ENCODE measurements at places on chromosomes 3 and 15.

- no peak for DNase-seq
Observed at GRCh38 chr3:129624347-129625071, 18.0 kb upstream of the PLXND1 start.

DNA sequence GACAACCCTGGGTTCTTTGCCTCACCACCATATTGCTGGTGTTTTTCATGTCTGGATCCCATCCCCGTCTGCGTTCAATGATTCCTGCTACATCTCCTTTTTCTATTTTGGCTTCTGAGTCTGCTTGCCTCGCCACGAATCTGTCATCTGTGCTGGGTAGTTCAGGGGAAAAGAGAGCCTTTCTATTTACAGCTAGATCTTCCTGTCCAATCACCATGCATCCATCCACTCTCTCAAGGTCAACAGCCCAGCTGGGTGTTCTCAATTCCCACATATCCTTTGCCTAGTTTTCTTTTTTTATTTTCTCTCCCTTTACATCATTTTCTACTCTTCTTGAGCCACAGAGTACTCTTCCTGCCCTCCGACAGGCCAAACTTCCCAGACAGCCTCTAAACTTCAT lies 104.8 kb upstream of the RAD18 start:
- no peak for DNase-seq

DNA sequence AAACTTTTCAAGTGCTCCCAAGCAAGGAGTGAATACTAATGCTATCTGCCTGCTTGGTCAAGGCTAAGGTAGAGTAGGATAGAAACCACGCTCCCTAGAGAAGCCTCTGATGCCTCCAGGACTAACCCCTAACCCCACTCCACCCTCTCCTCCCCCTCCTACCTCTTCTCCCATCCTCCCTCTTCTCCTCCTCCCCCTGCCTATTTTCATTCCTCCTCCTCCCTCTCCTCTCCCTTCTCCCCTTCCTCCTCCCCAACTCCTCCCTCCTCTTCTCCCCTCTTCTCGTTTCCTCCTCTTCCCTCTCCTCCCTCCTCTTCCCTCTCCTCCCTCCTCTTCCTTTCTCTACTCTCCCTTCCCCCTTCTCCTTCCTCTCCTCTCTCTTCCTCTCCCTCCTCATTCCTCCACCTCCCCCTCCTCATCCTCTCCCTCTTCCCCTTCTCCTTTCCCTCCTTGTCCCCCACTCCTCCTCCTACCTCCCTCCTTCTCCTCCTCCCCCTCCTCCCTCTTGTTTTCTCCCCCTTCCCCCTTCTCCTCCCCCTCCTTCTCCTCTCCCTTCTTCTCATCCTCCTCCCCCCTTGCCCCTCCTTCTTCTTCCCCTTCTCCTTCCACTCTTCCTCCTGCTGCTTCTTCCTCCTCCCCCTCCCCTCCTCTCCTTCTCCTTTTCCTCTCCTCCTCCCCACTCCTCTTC lies 12.8 kb upstream of the MEX3B start:
- no peak for DNase-seq

DNA sequence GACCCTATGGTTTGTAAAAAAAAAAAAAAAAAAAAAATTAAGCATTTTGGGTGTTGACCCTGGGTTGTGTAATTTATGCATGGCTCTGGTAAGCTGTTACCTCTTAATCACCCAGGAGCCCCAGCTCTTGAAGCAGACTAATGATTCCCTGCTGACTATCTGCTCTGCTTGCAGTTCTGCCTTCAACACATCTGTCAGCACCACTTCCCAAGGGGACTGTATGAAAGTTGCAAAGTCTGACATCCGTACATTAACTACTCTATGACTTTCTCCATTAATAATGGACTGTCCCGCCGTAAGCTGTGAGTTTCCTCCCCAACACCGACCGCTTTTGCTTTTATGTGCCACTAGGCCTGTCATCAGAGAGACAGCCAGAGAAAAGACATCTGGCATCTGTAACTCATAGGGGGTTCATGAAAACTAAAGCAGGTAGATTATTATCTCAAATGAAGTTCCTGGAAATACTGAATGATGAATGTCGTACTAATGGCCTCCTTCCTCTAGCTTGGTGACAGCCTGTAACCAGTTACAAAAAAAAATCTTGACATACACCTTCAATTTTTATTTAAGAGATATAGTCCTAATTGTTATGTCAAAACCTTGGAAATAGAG lies 271.5 kb downstream of the IL5RA start:
- no peak for DNase-seq

- no peak for DNase-seq
Observed at GRCh38 chr15:39393575-39394335, 187.1 kb upstream of the THBS1 start.

DNA sequence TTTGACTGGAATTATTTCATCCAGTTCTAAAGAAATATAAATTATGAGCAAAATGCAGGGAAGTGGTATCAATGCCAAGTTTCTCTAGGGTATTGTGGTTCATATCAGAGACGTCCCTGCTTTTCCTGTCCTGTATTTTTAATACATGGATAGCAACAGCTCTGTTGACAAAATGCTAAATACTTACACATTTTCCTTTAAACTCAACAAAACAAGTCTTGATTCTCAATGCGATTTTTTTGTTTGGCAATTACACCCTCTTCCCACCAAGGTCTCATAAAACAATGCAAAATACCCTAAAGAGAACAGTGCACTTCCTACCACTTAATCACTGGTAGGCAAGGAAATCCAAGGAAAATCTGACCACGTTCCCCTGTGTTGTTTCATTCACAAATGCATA lies 120.0 kb downstream of the DUT start:
- no peak for DNase-seq

DNA sequence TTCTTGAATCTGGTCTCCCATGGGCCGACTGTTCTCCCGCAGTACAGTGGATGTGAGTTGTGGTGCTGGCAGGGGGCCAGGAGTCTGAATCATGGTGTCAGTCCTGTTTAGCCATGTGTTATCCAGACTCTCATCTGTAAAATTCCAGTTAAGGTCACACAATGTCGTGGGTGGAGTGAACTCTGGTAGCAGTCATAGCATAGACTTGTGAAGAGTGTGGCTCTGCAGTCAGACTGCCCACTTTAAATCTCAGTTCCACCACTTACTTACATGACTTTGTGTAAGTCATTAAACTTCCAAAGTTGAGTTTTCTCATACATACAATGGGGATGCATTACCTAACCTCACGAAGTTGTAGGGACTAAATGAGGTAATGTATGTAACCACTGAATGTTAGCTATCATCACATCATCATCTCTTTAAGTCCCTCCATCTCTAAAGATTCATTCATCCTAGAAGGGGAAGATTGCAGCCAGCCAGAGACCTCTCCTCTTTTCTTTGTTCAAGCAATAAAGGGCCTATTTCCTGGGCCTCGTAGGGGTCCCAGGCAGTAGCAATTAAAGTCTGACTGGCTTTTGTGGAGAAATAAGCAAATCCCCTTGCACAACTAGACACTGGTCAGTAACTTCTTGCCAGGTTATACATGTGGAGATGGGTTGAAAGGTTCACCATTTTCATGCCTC lies 93.9 kb downstream of the PCCB start:
- DNase-seq: no peak

- DNase-seq: no peak
Observed at GRCh38 chr15:71800835-71801745, 9.3 kb upstream of the NR2E3 start.

GRCh38 chr3:127321371-127321770 lies 33.5 kb upstream of the PRR20G start:
- DNase-seq: no peak

GRCh38 chr15:62141643-62142588 lies 23.2 kb downstream of the C2CD4B start:
- no peak for DNase-seq

DNA sequence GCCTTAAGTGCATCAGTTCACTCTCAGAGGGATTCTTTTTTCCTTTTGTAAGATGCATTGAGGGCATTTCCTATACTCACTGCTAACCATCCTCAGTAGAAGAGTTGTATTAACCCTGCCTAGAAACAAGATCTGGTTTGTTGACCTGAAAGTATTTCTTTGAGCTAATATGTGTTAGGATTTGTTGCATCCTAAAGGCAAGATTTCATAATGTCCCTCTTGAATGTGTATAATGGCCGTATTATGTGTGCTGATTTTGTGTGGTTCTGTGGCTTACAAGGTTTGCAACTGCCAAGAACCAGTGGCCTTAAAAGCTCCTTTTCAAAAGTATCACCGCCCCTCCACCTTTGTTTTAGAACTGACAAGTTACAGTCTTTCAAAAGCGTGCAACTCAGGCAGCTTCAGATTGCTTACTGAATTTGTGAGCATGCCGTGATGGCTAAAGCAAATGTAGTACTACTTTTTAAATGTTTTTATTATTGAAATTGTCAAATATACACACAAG lies 182.0 kb upstream of the BHLHE40 start:
- DNase-seq: no peak

DNA sequence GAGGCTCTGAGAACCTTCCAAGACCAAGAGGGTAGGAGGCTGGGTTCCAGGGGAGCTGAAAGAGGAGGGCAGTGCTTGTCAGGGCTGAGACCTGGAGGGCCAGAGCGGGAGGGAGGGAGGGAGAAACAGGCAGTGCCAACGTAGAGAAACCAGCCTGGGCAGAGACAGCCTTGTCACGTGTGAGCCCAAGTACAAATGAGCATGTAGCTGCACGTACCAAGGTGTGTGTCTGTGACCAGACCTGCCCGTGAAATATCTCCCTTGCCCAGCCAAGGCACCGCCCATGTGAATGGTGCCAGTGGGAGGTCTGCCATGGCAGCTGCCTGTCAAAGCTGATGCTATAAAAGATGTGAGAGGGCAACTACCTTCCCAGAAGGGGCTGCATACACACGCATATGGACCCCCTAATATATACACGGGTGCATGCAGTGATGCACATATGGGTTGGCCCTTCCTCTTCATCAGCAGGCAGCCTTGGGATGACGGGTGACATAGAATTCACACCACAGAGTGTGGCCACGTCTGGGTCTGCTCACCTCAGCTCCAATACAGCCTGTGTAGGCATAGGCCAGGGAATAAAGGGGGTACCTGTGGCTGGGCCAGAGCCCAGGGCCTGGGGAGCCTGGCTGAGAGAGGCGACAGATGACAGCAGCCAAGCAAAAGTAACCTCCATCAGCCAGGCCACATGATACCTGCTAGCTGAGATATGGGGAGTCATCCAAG lies 7.8 kb upstream of the CTDSPL start:
- no peak for DNase-seq

GRCh38 chr3:124858275-124858674 lies 28.9 kb downstream of the ITGB5 start:
- DNase-seq: no peak

GRCh38 chr15:63474810-63475316 lies 29.5 kb upstream of the USP3 start:
- DNase-seq: no peak

- DNase-seq: no peak
Observed at GRCh38 chr15:86630946-86631345, 551.3 kb downstream of the AGBL1 start.

DNA sequence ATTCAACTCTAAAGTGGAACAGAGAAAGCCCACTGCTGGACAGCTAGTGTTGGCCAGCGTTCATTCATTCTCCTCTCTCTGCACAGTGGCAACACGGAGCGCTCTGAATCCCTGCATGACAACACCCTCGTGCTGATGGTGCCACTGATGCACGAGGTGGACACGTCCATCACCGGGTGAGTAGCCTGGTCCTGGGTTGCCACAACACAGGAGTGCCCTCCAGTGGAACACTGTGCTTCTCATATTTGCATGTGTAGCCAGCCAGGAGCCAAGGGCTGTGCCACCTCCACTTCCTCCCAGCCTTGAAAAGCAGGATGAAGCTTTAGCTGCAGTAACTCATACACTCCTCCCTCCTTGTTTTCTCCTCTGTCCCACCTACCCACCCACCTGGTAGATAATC lies 120.0 kb upstream of the CTDSPL start:
- DNase-seq: no peak

DNA sequence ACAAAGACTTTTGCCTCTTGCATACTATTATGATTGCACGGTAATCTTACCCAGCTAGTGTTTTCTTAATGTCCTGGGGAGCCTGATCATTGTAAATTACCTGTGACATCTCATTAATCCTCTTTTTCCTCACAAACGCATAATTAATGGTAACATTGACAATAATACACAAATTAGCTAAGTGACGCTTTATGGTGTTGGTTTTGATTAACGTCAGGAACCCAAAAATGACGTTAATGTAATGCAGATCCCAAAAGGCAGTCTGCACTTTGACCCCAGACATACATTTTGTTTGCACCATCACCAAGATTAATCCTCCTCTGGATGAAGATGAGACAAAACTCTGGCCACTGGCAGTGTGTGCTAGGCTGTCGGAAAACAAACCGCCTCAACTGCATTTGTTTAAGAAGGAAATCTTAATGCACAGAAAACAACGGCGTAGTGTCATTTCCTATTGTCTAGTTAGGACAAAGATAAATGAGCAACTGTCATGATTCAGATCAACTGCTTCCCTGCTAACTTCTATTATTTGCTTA lies 83.9 kb upstream of the CDIN1 start:
- no peak for DNase-seq

- no peak for DNase-seq
Observed at GRCh38 chr15:59335207-59335786, 37.4 kb downstream of the MYO1E start.

- no peak for DNase-seq
Observed at GRCh38 chr15:67188551-67189218, 65.8 kb downstream of the AAGAB start.

DNA sequence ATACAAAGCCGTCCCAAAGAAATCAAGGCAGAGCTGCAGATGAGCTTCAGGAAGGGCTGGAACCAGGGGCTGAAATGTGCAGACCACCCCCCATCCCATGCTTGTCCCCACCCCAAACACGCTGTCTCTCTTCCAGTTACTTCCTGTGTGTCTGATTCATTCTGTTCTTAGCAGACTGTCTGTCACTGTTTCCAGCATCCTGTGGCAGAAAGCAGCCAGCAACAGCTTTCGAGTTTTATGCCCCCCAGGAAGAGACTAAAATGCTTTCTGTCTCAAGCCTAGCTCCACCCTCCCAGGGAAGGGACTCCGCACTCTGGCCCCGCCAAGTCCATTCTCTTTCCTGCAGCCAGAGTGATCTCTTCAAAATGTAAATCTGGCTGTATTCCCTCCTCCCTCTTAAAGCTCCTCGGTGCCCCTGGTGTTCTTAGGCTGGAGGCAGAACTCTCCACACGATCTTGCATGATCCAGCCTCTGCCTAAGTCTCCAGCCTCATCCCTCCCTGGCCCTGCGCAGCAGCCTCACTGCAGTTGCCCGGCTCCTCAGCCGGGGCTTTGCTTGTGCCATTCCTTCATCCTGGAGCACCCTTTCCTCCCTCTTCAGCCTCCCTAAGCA lies 41.5 kb downstream of the HRH1 start:
- DNase-seq: no peak

DNA sequence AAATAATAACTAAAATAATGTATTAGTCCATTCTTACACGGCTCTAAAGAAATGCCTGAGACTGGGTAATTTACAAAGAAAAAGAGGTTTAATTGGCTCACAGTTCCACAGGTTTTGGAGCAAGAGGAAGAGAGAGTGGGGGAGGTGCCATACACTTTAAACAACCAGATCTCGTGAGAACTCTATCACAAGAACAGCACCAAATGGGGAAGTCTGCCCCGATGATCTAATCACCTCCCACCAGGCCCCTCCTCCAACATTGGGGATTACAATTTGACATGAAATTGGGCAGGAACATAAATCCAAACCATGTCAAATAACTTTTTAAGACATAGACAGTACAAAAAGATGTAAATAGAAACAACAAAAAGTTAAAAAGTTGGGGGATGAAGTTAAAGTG lies 63.2 kb downstream of the ILDR1 start:
- DNase-seq: no peak

Data from activated gamma-delta T cell treated with anti-CD3 and anti-CD28 coated beads, Interleukin-2, amount 50 U/mL, for 16 hours (primary cell).